ENCODE measurements at places on chromosomes 6 and 20.

DNA sequence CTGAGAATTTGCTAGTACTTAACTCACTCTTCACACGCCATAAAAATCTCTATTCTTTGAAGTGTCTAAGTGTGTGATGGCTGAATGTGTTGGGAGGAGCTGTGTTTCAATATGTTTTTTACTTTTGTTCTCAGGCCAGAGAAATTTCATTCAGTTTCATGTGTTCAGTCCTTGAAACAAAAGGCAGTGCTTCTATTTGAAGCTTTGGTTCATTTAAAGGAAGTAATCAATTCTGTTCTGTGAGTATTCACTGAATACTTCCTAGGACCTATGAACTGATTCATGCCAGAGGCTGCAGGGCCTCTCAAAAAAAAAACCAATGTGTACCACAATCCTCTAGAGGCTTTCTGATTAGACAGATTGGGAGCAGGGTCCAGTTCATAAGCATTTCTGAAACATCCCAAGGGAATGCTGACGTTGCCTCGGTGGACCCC, 12.4 kb upstream of the F13A1 start:
- peak; percentile 40 for DNase-seq

DNA sequence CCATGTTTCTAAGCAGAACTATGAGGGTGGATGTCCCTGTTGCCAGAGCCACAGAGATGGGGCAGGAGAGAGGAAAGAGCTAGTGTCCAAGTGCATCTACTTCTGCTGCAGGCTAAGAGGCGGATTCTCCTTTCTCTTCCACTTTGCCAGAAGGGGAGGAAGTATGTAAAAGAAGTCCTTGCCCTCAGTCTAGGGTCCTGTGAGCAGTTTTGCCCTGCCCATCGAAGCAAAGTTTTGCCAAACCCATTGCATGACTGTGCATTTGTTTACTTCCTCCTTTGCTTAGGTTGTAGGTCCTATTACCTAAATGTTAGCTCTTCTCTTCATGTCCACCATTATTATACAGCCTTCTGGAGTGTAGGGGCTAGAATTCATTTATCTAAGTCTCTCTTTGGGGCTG, 106.2 kb upstream of the ARMC2 start:
- DNase-seq = no peak

DNA sequence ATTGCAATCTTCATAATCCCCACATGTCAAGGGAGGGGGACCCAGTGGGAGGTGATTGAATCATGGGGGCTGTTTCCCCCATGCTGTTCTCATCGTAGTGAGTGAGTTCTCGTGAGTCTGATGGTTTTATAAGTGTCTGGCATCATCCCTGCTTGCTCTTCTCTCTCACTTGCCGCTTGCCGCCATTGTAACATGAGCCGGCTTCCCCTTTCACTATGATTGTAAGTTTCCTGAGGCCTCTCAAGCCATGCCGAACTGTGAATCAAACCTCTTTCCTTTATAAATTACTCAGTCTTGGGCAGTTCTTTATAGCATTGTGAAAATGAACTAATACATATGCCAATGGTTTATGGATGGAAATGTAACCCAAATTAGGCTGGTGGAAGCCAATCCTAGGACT, 109.4 kb upstream of the AKAP12 start:
- no peak for DNase-seq

GRCh38 chr6:100175814-100176310, 181.8 kb upstream of the MCHR2 start:
- DNase-seq = peak; percentile 99

DNA sequence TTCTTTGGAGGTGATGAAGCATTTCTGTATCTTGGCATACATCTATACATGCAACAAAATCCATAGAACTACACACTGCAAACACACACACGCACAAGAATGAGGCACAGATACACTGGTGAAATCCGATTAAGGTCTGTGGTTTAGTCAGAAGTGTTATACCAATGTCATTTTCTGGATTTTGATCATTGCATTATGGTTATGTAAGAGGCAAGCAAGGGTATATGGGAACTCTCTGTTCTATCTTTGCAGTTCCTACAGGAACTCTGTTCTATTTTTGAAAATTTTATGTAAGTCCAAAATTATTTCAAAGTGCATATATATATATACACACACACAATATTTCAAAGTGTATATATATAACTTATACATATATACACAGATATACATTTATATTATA, 101.7 kb downstream of the SYNDIG1 start:
- DNase-seq = no peak

DNA sequence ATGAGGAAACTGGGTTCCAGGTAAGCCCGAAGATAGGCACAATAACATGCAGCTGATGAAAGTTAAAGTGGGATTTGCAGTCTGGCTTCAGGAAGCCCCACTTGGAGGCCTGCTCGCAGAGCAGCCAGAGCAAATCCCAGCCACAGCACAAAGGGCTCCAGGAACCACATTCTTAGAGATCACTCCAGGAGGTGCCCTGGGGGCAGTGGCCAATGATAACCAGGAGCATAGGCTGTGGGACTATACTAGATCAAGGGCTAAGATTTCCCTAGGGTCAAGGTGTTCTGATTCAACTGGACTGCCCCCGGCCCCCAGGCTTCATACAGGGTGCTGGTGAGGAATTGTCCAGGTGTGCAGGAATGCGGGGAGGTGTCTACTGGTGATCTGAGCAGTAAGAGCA, 133.9 kb upstream of the PTPRT start:
- no peak for DNase-seq

- DNase-seq = no peak
Observed at GRCh38 chr6:144712541-144712940, 427.4 kb downstream of the UTRN start.

GRCh38 chr20:59996108-59996507, 37.9 kb downstream of the CDH26 start:
- no peak for DNase-seq

DNA sequence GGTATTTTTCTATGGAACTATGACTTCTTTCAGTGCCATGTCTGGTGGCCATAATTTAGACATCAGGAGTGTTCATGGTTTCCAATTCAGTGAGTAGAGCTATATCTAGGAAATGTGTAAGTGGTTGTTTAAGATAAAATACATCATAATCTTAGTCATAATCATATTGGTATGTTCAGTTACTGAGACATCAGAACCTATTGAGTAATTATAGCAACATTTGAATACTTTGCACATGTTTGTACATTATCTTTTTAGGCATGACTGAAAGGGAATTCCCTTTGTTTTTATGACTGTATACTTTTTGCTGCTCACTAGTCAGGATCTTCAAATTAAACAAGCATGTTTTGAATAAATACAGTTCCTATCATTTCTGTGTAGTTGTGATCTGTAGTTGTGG, 64.0 kb downstream of the STXBP5 start:
- DNase-seq = peak; percentile 27

DNA sequence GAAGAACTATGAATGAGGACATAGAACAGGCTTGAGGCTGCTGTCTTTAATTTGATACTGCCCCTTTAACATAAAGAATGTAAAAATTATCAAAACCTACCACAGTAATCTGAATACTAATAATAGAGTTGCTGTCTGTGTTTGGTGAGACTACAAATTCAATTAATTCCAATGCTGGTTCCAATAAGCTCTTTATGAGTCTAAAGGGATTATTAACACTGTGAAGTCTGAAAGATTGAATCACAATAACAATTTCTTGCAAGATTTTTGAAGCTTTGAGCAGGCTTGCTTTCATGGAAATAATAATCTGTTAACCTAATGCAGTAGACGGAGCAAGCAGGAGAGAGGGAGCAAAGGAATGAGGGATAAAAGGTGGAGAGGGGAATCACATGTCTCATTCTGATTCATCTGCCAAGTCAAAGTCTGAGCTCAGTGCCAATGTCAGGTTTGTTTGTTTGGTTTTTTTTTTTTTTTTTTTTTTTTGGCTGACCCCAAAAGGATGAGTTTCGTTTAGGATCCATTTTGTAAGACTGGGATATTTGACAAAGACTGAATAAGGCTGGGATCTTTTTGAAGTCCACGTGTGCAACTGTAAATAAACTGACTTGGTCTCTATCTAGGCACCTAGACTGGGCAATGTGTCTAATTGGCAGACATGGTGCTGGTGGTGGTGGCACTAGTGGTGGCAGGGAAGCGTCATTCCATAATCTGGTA, 211.6 kb downstream of the RNF144B start:
- no peak for DNase-seq

- no peak for DNase-seq
Observed at GRCh38 chr6:135750081-135750480, 101.4 kb upstream of the PDE7B start.

DNA sequence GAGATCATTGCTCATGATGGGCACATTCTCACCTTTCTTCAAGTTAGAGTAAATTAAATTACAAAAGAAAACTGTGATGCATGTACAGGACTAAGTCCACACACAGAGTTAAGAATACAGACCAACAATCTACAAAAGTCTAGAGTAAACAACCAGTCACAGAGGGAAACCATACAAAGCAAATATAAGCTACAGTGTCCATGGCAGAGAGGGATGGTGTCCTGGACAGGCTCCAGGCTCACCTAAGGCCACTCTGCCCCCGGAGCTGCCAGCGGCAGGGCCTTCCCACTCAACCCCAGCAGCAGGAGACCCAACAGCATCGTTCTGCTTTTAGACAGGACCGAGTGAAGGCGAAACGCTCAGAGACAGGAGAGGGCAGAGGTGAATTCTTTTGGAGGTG, 16.0 kb downstream of the PDE10A start:
- no peak for DNase-seq

DNA sequence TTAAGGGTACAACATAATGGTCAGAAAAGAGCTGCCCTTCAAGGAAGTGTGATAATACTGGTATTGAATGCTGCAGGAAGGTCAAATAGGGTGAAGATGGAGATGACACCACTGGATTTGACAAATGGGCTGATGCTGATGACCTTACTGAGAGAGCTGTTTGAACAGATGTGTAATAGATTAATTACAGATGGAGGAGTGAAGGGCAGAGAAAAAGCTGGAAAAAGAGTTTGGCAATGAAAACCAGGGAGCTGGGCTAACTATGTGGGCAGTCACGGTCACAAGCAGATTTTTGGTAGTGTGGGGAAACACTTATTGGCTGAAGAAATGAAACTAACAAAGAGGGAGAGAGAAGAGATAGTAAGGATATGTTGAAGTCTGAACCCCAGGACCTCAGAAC, 83.6 kb upstream of the ENPP5 start:
- no peak for DNase-seq

GRCh38 chr20:44770484-44771171, 25.0 kb downstream of the KCNK15 start:
- no peak for DNase-seq

GRCh38 chr6:15456422-15456821, 206.4 kb downstream of the DTNBP1 start:
- DNase-seq = no peak

DNA sequence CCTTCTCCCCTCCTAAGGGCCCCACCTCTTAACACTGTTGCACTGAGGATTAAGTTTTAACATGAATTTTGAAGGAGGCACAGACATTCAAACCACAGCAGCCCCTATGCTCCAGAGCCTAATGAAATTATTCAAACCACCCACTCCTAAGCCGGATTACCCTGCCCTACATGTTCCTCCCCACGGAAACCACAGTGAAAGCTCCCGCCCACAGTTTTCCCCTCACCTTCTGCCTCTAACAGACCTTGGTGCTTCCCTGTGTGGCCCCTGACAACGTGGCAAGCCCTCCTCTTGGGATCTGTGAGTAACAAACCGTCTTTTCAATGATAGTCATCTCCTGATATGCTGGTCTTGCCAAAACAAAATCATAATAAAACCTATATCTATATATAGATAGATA, 74.8 kb downstream of the RIN2 start:
- DNase-seq = no peak

DNA sequence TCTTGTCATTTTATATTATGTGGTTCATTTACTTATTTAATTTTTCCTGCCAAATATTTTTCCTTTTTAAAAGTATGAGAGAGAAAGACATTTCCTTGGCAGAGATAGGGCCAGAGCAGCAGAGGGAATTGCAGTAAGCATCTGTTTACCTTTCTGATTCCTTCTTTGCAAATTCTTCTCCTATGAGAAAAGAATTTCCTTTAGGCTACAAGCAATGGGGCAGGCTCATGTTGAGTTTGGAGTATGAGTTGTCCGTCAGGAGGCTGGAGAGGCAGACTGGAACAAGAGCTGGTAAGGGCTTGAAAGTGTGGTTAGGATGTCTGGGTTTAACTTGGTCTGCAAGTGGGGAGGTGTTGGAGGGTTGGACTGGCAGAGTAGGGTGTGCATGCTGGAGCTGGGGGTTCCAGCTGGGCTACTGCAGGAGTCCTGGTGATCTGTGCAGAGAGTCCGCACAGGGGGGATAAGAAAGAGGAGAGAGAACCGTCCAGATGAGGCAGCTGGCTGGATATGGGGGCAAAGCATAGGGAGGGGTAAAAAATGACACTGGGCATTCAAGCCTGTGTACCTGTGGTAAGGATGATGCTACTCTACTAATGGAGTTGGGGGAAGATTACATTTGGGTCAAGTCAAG, 19.7 kb downstream of the TIAM2 start:
- peak; percentile 72 for DNase-seq
